ENCODE measurements at places on chromosomes 5 and 9.

DNA sequence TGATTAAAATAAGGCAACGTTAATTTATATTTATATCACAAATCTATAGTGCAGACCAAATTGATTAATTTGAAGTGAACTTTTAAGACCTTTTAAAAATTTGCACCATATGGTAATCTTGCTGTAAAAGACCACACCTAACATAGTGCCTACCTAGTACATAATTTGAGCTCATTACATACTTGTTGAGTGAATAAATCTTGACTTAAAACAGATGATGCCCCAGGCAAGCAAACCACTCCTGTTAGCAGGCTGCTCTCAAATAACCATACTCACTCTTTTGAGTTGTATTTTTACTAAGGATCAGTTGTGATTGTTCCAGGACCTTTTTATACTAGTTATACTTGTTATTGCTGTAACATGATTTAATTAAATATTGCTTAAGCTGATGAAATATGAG is 27.2 kb downstream of the CMYA5 start:
- no peak for DNase-seq

- no peak for DNase-seq
These were observed 27.6 kb downstream of the COL15A1 start for GRCh38 chr9:98971168-98971914.

GRCh38 chr5:149419532-149419858 is 40.4 kb upstream of the IL17B start:
- DNase-seq: no peak

GRCh38 chr5:142719836-142720370 is 34.0 kb upstream of the FGF1 start:
- no peak for DNase-seq

DNA sequence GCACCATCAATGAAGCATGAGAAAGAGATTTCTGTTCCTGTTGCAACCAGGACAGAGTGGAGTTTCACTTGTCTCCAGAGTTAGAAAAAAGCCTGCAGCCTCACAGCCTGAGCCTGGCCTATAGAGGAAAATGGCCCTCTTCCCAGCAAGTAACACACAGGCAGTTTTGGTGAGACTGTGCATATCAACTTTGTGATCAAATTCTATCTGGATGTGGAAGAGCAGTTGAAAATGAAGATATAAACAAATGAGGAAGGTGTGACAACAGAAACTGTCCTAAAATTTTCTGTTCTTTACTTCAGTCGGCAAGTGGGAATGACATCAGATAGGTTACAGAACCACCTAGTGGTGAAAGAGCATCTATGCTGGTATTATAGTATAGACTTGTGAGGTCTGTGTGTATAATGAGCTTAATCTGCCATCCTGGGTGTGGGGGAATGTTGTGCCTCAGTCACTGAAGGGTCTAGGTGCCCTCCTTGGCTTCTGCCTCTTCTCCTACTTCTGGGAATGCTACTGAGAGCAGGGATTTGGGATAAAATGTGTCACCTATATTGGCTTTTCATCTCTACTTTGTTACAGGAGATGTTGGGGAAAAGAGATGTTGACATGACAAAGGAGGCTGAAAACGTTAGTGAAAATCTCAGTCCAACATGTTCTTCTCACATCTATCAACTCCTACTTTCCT is 28.2 kb downstream of the YIPF5 start:
- no peak for DNase-seq

GRCh38 chr9:22055090-22055489 is 46.0 kb upstream of the CDKN2B start:
- no peak for DNase-seq

DNA sequence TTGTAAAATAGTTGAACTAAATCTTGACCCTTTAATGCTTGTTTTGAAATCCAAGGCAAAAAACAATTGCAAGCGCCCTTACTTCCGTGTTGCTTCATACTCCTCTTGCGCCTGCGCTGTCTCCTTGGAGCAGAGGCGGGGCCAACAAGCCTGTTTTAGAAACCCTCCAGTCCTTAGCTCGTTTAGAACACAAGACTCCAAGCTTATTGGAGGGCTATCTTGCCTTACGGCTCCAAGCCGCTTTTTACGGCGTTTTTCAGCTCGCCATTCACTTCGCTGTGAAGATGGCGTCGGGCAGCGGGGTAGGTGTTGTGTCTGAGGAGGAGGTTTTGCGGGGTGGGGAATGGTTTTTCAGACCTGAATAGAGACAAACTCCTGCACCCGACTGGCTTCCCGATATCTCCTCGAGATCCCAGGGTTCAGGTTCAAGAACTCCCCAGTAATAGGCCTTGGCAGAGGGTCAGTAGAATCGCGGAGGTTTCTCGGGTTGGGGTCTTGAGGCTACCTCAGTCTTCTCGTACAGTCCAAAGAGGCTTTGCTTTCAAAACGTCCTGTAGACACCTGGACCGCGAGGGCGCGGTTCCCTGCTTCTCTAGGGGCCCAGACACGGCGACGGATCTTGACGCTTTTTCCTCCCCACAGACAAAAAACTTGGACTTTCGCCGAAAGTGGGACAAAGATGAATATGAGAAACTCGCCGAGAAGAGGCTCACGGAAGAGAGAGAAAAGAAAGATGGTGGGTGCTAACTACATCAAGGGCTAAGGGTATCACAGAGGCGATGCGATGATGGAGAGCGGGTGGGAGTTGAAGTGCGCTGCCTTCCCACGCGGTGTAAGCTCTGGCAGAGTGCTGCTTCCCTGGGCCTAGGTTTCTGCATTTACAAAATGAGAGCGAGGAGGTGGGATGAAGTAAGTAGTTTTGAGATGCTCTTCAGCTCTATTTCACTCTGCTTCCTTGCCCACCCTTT is at the start of gene ZMAT2:
Gene ZMAT2, plus strand, starts transcription at position 271 of the 968 bp plus-strand sequence. Its CDS starts 14 bp downstream, at position 285.
- DNase-seq: peak; percentile 87

DNA sequence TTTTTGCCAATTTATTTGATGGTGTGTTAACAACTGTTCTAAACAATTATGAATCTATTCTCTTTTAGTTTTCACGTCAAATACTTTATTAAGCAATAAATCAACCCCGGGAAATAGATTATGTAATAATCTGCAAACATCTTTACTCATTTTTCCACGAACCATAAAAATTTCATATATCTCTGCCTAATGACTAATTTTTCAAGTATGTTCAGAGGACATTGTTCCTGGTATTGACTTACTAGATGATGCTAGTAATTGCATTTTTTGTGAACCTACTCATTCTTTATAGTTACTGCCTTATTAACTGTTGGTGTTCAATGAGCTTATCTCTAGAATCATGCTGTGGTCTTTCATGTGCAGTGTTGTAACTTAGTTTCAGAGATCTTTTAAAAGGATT is 41.0 kb upstream of the FBN2 start:
- DNase-seq: no peak

DNA sequence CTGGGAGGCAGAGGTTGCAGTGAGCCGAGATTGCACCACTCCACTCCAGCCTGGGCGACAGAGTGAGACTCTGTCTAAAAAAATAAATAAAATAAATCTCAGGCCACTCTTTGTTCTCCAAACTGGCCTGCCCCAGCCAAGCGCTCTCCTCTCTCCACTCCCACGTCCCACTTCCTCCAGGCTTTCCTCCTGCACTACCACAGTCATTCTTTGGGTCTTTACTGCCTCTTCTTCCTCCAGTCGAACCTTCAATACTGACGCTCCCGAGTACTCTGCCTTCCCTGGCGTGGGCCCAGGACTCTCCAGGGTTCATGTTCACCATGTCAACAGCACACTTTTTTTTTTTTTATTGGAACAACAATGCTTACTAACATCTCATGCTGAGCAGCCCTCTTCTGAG is 23.9 kb downstream of the RNF130 start:
- no peak for DNase-seq

DNA sequence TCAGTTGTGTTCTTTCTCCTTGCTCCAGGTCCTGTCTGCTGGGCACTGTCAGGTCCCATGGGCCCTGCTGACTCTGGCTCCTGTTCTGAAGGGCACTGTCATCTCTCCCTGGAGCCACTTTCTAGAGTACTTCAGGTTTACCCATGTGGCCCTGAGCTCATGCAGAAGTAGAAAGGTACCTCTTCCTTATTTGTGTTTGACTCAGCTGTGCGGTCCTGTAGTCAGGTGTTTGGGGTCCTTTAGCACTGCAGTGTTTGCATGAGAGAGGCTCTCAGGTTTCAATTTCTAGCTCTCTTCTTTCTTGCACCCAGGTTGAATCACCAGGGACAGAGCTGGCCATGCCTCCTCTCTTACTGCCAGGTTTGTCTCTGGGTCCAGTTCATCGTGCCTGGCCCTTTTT is 71.5 kb downstream of the HSPA4 start:
- DNase-seq: no peak

GRCh38 chr9:97850746-97851445 is 2.1 kb upstream of the FOXE1 start:
- no peak for DNase-seq

DNA sequence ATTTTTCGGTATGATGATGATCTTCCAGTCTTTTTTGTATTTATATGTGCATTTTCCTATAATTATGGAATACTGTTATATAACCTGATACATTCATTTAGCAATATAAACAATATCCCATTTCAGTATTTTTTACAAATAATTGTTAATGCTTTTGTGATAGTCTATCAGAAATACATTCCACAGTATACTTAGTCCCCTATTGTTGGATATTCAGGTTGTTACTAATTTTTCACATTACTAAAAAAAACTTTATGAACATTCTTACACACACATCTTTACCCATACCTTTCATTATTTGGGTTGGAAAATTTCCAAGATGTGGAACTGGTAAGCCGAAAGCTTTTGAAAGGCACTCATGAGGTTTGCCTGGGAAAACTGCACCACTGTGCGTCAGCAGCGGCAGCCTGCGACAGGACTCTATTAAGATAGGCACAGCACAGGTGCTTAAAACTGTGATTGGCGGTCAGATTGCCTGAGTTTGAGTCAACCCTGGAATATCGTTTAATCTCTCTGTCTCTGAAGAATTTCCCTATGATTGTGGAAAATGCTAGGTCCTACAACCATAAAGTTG is 147.5 kb upstream of the ERCC6L2 start:
- DNase-seq: no peak
